Stimulated activated CD4-positive, alpha-beta T cell treated with anti-CD3 and anti-CD28 coated beads, Interleukin-4, amount 100 ng/mL, for 24 hours (primary cell): ENCODE measurements at places on chromosomes 11 and 22.

DNA sequence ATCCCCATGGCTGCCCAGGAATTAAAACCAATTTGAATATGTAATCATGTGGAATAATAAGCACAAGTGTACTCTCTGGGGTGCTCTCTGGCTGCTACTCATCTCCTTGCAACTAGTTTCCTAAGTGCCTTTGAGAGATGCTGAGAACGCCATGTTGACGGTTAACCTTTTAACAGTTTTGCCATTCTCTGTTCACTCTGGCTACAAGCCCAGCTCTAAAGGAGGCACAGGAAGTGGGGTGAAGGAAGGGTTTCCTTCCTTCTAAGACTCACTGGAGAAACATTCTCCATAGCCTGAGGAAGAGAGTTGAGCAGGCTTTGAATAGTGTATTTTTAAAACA, 122.0 kb upstream of the ZC3H12C start:
- no peak for DNase-seq

- no peak for DNase-seq
These were observed 15.2 kb downstream of the UFD1 start for GRCh38 chr22:19463491-19464469.

- DNase-seq: no peak
These were observed 31.9 kb downstream of the COMMD9 start for GRCh38 chr11:36257351-36257750.

GRCh38 chr22:50672471-50673230, at the start of gene SHANK3:
Gene SHANK3 (plus strand): TSS chr22:50672823.
- DNase-seq: no peak

GRCh38 chr11:112457532-112457931, 196.9 kb upstream of the PLET1 start:
- DNase-seq: no peak

DNA sequence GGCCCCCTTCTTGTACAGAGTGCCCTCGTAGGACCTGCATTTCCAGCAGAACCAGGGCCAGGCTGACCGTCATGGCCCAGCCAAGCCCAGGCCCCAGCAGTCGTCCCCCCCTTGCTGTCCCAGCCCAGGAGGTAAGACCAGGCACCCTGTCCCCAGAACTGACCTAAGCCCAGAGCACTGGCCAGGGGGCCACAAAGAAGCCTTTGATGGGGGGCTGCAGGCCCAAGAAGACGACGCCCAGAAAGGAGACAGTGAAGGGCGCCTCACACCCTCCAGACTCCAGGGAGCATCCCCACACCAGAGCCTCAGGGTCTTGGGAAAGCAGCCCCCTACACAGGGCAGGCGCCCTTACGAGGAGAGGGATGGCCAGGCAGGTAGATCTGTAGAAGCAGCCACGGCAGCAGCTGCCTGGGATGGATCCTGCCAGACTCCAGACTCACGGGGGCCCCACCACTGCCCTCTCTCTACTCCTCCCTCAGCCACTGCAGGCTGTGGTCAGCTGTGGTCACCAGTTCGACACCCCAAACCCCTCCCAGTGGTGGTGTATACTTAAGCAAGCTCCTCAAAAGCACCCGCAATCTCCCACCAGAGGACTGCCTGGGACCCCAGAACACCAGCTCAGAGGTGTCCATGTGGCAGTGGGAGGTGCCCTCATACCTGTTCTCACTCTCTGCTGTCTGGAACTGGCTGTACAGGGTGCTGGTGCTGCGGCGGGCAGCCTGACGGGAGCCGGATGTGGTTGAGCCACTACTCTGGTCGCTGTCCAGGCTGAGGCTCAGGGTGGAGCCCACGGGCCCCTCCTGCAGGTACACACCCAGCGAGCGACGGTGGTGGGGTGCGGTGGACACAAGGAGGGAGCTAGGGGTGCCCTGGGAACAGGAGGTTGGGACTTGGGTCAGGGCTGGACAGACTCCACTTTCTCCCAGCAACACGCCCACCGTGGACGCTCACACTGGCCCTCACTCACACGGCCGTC, 27.0 kb downstream of the SBF1 start:
- DNase-seq: no peak

- DNase-seq: no peak
These were observed 22.5 kb downstream of the TRAF6 start for GRCh38 chr11:36487619-36488018.

- no peak for DNase-seq
These were observed 23.2 kb downstream of the MED15 start for GRCh38 chr22:20530368-20531153.

- no peak for DNase-seq
These were observed 66.7 kb upstream of the DBX1 start for GRCh38 chr11:20226933-20227332.

GRCh38 chr22:26619510-26619909, 1.7 kb upstream of the CRYBB1 start:
- no peak for DNase-seq

GRCh38 chr22:33014621-33015020, 43.6 kb downstream of the SYN3 start:
- DNase-seq: no peak

DNA sequence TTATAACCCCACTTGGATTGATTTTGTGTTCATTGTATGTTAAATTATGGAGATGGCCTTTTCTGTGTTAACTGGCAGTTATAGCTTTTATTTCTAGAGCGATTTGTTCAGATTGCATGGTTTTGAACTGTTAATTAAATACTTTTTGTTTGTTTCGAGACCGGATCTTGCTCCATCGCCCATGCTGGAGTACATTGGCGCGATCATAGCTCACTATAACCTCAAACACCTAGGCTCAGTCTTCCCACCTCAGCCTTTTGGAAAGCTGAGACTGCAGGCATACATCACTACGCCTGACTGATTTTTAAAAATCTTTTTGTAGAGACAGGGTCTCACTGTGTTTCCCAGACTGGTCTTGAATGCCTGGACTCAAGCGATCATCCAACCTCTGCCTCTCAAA, 77.0 kb downstream of the FAM83F start:
- no peak for DNase-seq

GRCh38 chr11:63764340-63764678, 4.3 kb downstream of the ZFTA start:
- DNase-seq: no peak

- no peak for DNase-seq
These were observed 3.0 kb upstream of the APOA4 start for GRCh38 chr11:116825854-116826750.

DNA sequence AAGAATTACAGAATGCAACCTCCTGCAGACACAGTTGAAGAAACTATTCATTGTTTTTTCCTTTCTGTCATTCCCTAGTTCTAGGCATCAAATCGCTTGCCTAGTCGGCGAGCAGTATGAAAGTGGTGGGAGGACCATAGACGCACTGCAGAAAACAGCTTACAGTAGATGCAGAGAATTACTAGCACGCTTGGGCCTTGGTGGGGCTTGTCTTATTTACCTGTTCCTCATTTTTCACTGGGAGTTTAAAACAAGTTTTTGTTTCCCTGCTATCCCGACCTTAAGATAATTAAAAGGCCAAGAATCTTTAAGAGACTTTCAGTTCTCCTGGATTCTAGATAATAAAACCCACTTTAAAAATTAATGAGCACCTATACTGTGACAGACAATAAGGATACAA, 713 bp upstream of the ARL14EP start:
- no peak for DNase-seq

DNA sequence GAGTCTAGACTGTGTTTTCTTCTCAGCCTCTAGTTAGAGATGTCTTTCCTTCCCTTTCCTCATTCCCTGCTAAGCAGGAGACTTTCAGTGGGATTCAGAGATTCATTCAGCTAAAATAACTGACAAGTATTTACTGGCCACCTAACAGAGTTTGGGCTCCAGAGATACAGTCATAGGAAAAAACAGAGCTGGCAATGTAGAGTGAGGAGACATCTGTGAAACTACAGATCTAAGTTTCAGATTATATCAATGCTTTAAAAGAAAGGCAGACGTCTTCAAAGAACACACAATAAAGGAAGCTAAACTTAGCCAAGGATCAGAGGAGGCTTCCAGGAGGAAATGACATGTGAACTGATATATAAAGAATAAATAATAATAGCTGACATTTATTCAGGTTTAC, 355.6 kb upstream of the DDI1 start:
- DNase-seq: no peak

DNA sequence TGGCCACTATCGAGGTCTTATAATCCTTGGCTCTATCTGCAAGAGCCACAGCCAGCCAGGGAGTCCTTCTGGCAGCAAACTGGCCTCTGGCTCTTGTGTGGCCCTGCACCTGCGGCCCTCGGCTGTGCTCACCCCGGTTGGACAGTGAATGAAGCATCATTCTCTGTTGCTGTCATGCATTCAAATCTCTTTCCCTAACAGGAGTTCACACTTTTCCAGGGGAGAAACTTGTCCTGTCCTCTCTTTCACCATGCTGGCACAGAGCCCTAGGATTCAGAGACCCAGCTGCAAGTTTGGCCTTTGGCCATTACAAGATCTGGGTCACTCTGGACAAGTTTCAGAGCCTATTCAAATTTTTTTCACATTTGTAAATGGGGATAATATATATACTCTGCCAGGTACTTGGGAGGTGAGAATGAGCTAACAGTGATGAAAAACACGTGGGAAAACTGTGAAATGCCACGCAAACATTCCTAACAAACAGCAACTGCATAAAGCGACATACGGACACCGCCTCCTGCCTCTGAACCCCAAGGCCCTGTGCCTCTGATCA, 34.2 kb downstream of the TMEM184B start:
- DNase-seq: no peak

DNA sequence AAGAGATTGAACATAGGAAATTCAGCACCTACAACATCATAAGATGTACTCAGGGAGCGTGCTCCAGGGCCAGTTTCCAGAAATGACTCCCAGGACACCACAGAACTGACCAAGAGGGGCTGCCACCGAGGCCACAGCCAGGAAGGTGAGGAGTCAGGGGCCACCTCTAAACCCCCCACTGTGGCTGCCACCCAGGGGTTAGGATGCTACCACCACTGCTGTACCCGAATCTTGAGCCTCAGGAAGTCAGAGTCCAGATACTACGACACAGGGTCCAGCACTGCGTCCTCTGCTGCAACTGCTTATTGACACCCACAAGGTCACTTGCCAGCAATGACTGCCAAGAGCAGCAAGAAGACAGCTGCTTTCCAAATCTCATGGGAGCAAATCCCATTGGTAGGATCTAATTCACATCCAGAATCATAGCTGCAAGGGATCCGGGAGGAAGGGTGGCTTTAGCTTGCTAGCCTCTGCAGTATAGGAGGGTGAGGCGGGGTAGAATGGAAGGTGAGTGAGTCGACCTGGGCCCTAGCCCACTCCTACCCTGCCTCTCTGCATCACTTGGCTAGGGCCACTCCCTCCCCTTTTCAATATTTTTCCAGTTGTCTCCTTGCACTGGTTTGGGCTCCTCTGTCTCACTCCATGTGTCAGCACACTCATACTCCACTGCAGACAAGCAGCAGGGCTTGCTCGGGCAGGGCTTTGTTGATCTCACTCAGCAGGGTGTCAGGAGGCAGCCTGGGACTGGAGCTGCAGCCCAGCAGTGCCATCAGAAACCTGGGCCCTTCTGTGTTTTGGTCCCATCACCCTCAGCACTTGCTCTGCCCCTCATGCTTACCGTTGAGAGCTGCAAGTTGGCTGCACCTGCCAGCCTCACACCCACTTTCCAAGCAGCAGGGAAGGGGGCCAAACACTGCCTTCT, 18.1 kb upstream of the CYTH4 start:
- DNase-seq: no peak

DNA sequence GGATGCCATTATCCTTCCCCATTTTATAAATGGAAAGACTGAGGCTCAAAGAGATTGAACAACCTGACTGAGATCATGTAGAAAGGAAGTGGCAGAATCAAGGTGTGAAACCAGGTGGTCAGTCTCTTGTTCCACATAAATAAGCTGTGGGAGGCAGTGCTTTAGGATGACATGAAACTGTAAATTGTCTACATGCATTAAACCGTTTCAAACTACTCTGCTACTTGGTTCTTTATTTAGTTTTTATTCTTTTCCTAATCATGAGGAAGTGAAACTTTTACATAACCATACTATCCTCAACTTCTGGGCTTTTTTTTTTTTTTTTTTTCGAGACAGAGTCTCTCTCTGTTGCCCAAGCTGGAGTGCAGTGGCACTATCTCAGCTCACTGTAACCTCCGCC, 34.9 kb downstream of the CADM1 start:
- DNase-seq: no peak
